ENCODE measurements at places on chromosomes 7 and 10.

DNA sequence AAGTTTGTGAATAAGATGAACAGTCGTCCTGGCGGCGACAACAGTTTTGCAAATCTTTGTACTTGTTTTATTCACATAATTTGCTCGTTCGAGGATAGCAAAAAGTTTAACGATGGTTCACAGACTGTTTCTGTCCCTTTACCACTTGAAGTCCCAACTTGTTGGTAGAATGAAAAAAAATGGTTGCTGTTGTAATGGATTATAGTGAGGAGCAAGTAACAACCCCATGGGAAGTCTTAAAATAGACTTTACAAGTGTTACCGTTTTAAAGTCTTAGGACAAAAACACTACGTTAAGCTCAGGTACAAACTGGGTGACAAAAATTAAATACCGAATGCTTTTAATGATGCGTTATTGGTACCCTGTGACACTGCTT lies 589 bp downstream of the LSM8 start:
- no peaks in the 10 kb centered on the region for H3K27me3 ChIP-seq
- peak overlapping the region; percentile 89 for H3K4me3 ChIP-seq

GRCh38 chr10:88080213-88080612 lies 216.8 kb downstream of the PTEN start:
- no peaks in the 10 kb centered on the region for H3K27me3 ChIP-seq
- H3K27ac ChIP-seq: no peak overlapping the region
- H3K36me3 ChIP-seq: no peaks in the 10 kb centered on the region
- no peak overlapping the region for H3K4me3 ChIP-seq

DNA sequence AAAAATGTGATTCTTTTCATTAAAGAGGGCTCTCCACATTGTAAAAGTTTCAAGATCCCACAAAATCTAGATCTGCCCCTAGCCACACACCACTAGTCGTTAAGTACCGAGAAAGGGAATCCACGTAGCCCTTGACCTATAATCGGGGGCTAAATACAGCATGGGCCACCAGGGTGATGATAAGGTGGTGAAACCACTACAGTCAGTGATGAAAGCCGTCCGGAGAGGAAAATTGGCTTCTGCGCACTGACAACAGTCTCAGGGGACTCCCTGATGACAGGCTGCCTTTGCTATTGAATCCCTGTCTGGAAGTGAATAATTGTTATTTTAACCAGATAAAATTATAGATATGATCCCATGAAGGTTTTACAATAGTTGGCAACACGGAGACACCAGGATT lies 4.6 kb downstream of the TECTB start:
- no peak overlapping the region for H3K4me3 ChIP-seq
- no peak for DNase-seq
- H3K27me3 ChIP-seq: peaks cover 51% of the 10 kb centered on the region
- peaks cover 5% of the 10 kb centered on the region for H3K4me1 ChIP-seq

- H3K27me3 ChIP-seq: no peaks in the 10 kb centered on the region
- H3K4me3 ChIP-seq: no peak overlapping the region
- H3K36me3 ChIP-seq: no peaks in the 10 kb centered on the region
- H3K4me1 ChIP-seq: peaks cover 30% of the 10 kb centered on the region
- peak overlapping the region; percentile 61 for H3K27ac ChIP-seq
- DNase-seq: no peak
These were observed 4.1 kb downstream of the FHIP2A start for GRCh38 chr10:114825513-114826253.

DNA sequence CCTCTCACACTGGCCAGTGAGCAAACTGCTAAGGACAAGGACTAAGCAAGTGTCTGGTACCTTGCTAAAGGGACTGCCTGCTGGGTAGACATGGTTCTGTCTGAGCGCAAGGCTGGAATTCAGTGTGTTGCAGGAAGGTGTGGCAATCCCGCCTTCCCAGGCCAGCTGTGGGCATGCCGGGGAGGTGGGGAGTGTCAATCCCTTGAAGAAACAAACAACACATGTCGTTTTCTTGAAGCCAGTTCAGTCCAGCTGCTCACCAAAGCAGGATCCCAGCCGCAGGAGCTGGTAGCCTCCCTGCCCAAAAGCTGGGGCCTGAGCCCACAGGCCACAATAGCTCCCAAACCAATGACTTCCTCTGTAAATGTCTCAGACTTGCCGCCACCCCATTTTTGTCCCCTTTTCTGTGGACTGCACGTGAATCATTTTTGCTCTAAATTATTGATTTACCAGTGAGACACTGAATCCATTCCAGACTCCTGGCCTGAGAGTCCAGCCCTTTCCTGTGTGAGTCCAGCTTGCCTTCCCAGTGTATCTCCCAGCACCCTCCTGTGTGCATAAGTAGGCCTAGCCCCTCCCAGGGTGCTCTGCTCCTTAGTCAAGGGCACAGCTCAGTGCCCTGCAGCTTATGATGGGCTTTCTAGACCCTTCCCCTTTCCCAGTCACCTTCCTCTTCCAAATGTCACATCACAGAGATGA lies 166.8 kb downstream of the RGS10 start:
- no peak overlapping the region for H3K4me3 ChIP-seq
- no peaks in the 10 kb centered on the region for H3K36me3 ChIP-seq
- H3K27me3 ChIP-seq: no peaks in the 10 kb centered on the region

GRCh38 chr7:3300221-3300650 lies 816 bp upstream of the SDK1 start:
- no peak overlapping the region for H3K27ac ChIP-seq
- H3K4me1 ChIP-seq: peaks cover 31% of the 10 kb centered on the region

- peak; percentile 26 for DNase-seq
- H3K36me3 ChIP-seq: peaks cover 9% of the 10 kb centered on the region
- H3K27ac ChIP-seq: no peak overlapping the region
- no peak overlapping the region for H3K4me3 ChIP-seq
- H3K27me3 ChIP-seq: no peaks in the 10 kb centered on the region
These were observed 285.4 kb upstream of the GLI3 start for GRCh38 chr7:42522227-42522991.

- no peaks in the 10 kb centered on the region for H3K27me3 ChIP-seq
- no peaks in the 10 kb centered on the region for H3K36me3 ChIP-seq
- no peak for DNase-seq
- no peaks in the 10 kb centered on the region for H3K4me1 ChIP-seq
- no peak overlapping the region for H3K4me3 ChIP-seq
- no peak overlapping the region for H3K27ac ChIP-seq
These were observed 24.1 kb upstream of the C10orf71 start for GRCh38 chr10:49274886-49275285.

GRCh38 chr10:124155781-124156435 lies 62.5 kb upstream of the CHST15 start:
- no peak overlapping the region for H3K27ac ChIP-seq
- peaks cover 17% of the 10 kb centered on the region for H3K36me3 ChIP-seq
- H3K4me1 ChIP-seq: peaks cover 26% of the 10 kb centered on the region
- no peak for DNase-seq

DNA sequence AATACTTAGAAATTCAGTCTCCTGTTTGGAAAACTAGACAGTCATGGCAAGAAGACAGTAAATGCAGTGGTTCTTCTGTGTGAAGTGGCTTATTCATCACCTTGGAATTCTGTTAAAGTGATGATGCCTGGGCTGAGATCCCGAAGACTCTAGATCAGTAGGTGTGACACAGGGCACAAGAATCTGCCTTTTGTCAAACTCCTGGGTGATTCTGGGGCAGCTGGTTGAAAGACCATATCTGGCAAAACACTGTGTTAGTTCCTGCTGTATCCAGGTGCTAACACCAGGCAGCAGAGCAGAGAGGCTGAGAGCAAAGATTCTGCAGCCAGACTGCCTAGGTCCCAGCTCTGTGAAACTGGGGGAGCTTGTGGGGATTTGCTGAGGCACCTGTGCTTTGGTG lies 26.5 kb downstream of the MRC1 start:
- no peak overlapping the region for H3K4me3 ChIP-seq
- no peak for DNase-seq
- no peaks in the 10 kb centered on the region for H3K27me3 ChIP-seq
- peaks cover 10% of the 10 kb centered on the region for H3K4me1 ChIP-seq

DNA sequence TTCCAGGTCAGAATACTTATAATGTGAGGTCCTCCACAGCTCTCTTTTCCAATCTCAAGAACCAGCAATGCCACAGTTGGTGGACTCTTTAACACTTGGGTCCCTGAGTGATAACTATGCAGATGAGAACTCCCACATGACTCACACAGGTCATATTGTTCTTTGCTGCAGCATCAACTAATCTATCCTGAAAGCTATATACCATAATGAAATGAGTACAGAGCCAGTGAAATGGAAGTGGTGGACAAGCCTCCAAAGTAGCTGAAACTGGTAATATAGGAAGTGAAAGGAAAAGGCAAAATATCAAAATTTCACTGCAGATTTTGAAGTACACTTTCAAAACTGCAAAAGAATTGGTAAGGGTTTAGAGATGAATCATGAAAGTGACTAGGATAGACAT lies 45.6 kb downstream of the SORCS1 start:
- no peaks in the 10 kb centered on the region for H3K27me3 ChIP-seq
- no peaks in the 10 kb centered on the region for H3K4me1 ChIP-seq
- DNase-seq: no peak
- no peaks in the 10 kb centered on the region for H3K36me3 ChIP-seq

DNA sequence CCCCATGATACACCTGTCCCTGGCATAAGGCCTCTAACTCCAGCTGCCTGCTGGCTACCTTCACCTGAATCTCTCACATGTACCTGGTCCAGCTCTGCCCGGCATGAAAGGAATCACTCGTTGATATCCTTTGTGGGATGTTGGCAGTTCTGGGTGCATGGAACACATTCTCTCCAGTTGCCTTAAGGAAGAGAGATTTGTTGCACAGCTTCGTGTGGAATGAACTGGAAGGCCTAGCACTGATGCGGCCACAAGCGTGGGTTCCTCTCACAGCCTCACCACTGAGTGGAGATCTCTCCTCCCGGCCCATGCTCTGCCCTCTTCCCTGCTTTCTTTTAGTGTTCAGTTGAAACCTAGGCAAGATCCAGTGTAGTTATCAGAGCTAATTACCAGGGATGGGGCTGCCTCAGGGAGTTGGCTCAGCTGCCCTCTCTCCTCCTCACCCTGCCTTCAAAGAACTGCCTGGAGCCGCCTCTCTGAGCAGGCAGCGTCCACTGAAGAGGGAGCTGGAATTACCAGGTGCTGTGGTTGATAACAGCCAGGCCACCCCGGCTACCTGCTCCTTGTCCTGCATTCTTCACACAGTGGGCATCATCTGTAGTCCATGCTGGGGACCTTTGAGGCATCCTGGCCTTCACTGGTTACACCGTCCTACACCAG lies 194.3 kb downstream of the CCDC3 start:
- no peaks in the 10 kb centered on the region for H3K36me3 ChIP-seq
- H3K4me3 ChIP-seq: no peak overlapping the region
- peaks cover 3% of the 10 kb centered on the region for H3K4me1 ChIP-seq
- DNase-seq: no peak
- H3K27ac ChIP-seq: peak overlapping the region; percentile 63

GRCh38 chr10:42866115-42866995 lies 83.8 kb downstream of the BMS1 start:
- no peaks in the 10 kb centered on the region for H3K36me3 ChIP-seq
- H3K4me3 ChIP-seq: peak overlapping the region; percentile 67
- peak; percentile 87 for DNase-seq

GRCh38 chr7:112009081-112009480 lies 197.1 kb downstream of the DOCK4 start:
- H3K36me3 ChIP-seq: no peaks in the 10 kb centered on the region
- no peak overlapping the region for H3K4me3 ChIP-seq
- H3K27ac ChIP-seq: no peak overlapping the region
- no peaks in the 10 kb centered on the region for H3K27me3 ChIP-seq
- peaks cover 4% of the 10 kb centered on the region for H3K4me1 ChIP-seq

GRCh38 chr10:12396567-12396966 lies 47.2 kb downstream of the CAMK1D start:
- H3K4me1 ChIP-seq: peaks cover 15% of the 10 kb centered on the region
- H3K4me3 ChIP-seq: no peak overlapping the region
- H3K36me3 ChIP-seq: no peaks in the 10 kb centered on the region
- no peaks in the 10 kb centered on the region for H3K27me3 ChIP-seq
- DNase-seq: no peak

DNA sequence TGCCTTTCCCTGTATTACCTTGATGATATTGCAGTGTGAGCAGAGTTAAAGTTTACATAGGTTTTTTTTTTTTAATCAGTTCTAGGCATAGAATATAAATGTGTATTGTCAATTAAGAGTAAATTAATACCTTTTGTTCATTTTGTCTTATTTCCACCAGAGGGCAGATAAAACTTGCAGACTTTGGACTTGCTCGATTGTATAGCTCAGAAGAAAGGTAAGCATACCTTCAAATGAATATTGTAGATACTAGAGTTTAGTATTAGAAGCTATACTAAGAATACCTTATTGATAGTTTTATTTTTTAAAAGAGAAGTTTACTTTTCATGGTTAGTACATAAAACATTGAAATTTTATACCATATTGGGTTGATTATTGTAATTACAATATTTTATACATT lies 86.8 kb downstream of the MPLKIP start:
- no peaks in the 10 kb centered on the region for H3K36me3 ChIP-seq
- H3K27me3 ChIP-seq: no peaks in the 10 kb centered on the region
- H3K4me3 ChIP-seq: no peak overlapping the region
- H3K27ac ChIP-seq: no peak overlapping the region
- no peak for DNase-seq

DNA sequence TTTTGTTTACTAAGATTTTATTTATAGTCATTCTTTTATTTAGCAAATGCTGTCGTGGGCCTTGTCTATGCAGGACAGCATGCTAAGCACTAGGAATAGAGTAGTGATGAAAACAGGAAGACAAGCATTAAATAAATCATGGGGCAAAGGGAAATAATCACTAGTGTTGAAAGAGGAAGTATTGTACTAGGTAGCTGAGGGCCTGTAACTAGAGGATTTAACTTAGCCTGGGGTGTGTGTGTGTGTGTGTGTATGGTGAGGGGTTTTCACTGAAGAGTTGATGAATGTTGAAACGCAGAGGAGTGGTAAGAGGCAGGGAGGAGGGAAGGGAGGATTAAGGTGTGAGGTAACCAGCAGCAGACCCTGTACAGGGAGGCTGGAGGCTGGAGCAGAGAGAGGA lies 446.4 kb downstream of the SDK1 start:
- no peaks in the 10 kb centered on the region for H3K36me3 ChIP-seq
- no peaks in the 10 kb centered on the region for H3K27me3 ChIP-seq

DNA sequence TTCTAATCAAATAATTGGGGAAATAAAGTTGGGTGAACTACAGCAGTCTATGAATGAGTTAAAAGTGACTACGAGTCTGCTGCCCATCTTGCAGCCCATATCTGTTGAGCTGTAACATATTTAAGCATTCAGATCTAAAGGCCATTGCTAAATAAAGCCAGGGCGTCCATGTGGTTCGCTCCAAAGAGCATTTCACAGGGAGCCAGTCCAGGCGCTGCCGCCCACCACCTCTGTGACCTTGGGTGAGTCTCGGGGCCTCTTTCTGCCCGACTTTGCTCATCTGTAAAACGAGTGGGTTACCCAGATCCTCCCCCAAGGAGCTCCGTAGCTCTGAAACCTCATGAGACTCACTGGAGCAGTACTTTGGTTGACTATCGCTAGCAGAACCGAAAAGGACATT lies 223.1 kb downstream of the CUX1 start:
- 0 out of 2 replicates have a peak, but pooled peaks cover 2% of the 10 kb centered on the region for H3K4me1 ChIP-seq
- no peaks in the 10 kb centered on the region for H3K27me3 ChIP-seq
- no peak for DNase-seq
- no peak overlapping the region for H3K4me3 ChIP-seq
- no peaks in the 10 kb centered on the region for H3K36me3 ChIP-seq

GRCh38 chr10:7563770-7564169 lies 103.0 kb downstream of the ITIH5 start:
- DNase-seq: no peak
- H3K36me3 ChIP-seq: no peaks in the 10 kb centered on the region
- peaks cover 21% of the 10 kb centered on the region for H3K4me1 ChIP-seq

- H3K27ac ChIP-seq: no peak overlapping the region
- H3K27me3 ChIP-seq: no peaks in the 10 kb centered on the region
- H3K36me3 ChIP-seq: 0 out of 2 replicates have a peak, but pooled peaks cover 2% of the 10 kb centered on the region
- H3K4me3 ChIP-seq: no peak overlapping the region
These were observed 50.2 kb downstream of the COL17A1 start for GRCh38 chr10:104035194-104036068.

Measured in WTC11 (cell line).